LNCaP clone FGC (cell line): ENCODE measurements at places on chromosomes 3 and 15.

DNA sequence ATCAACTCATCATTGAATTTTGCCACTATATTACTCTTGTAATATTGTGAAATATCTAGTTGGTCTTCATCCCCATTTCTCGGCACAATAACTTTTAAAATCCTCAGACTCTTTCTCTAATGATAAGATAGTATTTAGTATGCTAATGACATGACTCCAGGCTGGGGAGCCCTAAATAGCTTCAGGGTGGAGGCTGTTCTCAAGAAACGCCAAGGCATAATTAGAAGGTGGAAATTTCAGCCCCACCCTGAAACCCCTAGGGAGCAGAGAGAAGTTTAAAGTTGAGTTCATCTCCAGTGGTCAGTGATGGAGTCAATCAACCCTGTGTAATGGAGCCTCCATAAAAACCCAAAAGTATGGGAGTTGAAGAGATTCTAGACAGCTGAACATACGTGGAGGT, 81.1 kb upstream of the SERPINI2 start:
- DNase-seq = no peak

DNA sequence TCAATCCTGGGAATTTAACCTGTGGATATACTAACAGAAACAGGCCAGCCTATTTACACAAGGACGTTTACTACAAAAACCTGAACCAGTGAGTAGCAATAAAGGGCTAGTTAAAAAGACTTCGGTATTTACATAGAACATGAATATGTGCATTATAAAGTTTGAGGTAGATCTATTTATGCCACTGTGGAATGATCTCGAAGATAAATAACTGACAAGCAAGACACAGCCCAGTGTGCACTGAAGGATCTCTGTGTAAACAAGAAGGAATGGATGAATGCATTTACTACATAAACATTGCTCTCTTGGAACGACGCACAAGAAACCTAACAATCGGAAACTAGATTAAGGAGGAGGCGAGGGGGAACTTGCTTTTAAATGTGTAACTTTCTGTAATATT, 132.0 kb upstream of the NSMCE3 start:
- DNase-seq = peak; percentile 96

- no peak for DNase-seq
Measured at GRCh38 chr3:52121464-52121805, 32.8 kb downstream of the POC1A start.

GRCh38 chr15:76575274-76575673, 238.7 kb downstream of the ISL2 start:
- DNase-seq = no peak

GRCh38 chr3:178802259-178802658, 266.0 kb downstream of the KCNMB2 start:
- DNase-seq = no peak

GRCh38 chr3:38590521-38590920, 59.0 kb downstream of the SCN5A start:
- DNase-seq = no peak

DNA sequence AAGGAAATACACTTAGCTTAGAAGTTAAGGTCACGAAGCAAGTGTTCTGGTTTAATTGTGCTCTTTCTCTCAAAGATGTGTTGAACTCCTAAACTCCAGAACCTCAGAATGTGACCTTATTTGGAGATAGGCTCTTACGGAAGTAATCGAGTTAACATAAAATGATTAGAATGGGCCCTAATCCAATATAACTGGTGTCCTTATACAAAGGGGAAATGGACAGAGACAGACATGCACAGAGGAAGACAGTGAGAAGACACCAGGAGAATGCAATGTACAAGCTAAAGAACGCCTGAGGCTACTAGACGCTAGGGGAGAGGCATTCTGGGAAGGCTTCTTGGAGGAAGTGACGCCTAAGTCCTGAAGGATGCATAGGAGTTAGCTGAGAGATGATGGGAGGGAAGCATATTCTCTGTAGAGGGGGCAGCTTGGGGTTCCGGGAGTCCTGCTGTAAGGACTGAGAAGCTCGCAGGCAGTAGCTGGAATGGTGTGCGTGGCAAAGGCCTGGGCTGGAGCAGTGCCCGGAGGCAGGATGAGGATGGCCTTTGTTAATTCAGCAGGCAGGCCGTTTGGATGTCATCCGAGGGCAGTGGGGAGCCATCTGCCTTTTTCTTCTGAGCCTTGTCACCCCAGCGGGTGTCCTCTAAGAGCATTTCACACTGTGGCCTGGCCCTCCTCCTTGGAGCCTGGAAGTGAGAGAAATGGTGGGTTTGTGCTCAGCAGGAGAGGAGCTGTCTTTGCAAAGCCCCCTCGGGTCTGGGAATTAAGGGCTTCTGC, 513.4 kb downstream of the SHQ1 start:
- DNase-seq = no peak

DNA sequence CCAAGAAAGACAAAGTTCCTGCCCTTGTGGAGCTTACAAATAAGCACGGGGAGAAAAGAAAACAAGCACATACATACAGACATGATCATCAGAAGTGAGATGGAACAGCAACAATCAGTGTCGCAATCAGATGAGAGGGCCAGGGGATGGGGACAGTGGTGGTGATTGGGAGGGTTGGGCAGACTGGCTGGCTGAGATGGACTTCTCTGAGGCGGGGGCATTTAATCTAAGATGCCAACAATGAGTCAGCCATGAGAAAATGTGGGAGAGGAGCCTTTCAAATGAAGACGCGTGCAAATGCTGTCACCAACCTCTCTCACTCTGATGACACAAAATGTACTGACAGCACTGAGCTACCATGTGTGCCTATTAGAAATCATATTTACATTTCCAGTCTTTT, 81.4 kb downstream of the NCEH1 start:
- DNase-seq = no peak

DNA sequence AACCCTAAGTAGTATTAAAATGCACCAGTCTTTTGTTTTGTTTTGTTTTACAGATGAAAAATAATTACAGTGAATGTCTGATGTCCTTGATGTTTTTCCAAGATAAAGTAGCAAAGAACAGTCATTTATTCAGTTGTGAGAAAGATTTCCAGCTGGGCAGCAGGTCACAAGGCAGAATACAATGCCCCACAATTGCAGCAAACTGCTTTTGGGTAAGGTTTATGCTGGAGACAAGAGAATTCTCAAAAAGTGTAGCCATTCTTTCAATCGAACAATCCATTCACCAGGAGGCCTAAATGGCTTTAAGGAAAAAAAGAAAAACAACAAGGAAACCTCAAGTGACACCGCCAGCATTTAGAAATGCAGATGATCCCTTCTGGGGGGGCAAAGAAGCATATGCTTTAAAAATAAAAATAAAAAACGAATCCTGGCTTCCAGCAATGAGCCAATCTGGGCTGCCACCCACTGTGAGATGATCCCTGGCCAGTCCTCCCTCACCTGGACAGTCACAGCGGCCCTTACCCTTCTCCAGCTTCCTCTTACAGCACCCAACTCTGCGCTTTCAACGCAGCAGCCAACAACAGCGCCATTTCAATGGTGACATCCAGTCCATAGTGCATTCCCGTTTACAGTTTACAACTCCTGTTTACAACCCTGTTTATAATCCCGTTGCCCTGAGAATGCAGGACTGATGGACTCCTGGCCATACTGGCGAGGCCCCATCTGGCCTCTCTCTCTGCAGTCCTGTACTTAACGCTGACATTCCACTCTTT, 25.7 kb upstream of the WNT5A start:
- DNase-seq = no peak

- DNase-seq = peak; percentile 74
Measured at GRCh38 chr3:10672422-10672821, 143.6 kb upstream of the SLC6A11 start.
